ENCODE measurements at places on chromosomes 7 and 10. TPM values are rescaled to one million over a fixed set of nuclear protein-coding genes. Genes with fewer than 3 reads are reported as not detected.

The COPG2 gene
- 2.3 TPM for polyA plus RNA-seq

The BTBD16 gene
- polyA plus RNA-seq, result not detected

The LRRD1 gene
- not detected for polyA plus RNA-seq

The MEOX2 gene
- not detected for polyA plus RNA-seq

The ITGA8 gene
- not detected for polyA plus RNA-seq

The STOX1 gene
- polyA plus RNA-seq, result 0.24 TPM

The SFRP4 gene
- not detected for polyA plus RNA-seq

The LRRTM3 gene
- polyA plus RNA-seq, result not detected

The UTF1 gene
- polyA plus RNA-seq, result not detected

The BRAT1 gene
- 39.4 TPM for polyA plus RNA-seq
